ENCODE measurements at places on chromosomes 6 and 20.

GRCh38 chr20:52263757-52264156 lies 72.2 kb upstream of the ZFP64 start:
- DNase-seq = no peak

- DNase-seq = no peak
Observed at GRCh38 chr6:148713921-148714320, 32.9 kb upstream of the UST start.

- DNase-seq = peak; percentile 65
Observed at GRCh38 chr20:14879020-14879697, 541.7 kb upstream of the FLRT3 start.

- DNase-seq = no peak
Observed at GRCh38 chr6:91273729-91274128, 686.9 kb upstream of the MAP3K7 start.

- no peak for DNase-seq
Observed at GRCh38 chr6:23784301-23784919, 341.6 kb upstream of the NRSN1 start.

DNA sequence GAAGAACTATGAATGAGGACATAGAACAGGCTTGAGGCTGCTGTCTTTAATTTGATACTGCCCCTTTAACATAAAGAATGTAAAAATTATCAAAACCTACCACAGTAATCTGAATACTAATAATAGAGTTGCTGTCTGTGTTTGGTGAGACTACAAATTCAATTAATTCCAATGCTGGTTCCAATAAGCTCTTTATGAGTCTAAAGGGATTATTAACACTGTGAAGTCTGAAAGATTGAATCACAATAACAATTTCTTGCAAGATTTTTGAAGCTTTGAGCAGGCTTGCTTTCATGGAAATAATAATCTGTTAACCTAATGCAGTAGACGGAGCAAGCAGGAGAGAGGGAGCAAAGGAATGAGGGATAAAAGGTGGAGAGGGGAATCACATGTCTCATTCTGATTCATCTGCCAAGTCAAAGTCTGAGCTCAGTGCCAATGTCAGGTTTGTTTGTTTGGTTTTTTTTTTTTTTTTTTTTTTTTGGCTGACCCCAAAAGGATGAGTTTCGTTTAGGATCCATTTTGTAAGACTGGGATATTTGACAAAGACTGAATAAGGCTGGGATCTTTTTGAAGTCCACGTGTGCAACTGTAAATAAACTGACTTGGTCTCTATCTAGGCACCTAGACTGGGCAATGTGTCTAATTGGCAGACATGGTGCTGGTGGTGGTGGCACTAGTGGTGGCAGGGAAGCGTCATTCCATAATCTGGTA lies 211.6 kb downstream of the RNF144B start:
- DNase-seq = no peak

GRCh38 chr20:44448753-44449546 lies 26.7 kb upstream of the TTPAL start:
- peak; percentile 16 for DNase-seq

DNA sequence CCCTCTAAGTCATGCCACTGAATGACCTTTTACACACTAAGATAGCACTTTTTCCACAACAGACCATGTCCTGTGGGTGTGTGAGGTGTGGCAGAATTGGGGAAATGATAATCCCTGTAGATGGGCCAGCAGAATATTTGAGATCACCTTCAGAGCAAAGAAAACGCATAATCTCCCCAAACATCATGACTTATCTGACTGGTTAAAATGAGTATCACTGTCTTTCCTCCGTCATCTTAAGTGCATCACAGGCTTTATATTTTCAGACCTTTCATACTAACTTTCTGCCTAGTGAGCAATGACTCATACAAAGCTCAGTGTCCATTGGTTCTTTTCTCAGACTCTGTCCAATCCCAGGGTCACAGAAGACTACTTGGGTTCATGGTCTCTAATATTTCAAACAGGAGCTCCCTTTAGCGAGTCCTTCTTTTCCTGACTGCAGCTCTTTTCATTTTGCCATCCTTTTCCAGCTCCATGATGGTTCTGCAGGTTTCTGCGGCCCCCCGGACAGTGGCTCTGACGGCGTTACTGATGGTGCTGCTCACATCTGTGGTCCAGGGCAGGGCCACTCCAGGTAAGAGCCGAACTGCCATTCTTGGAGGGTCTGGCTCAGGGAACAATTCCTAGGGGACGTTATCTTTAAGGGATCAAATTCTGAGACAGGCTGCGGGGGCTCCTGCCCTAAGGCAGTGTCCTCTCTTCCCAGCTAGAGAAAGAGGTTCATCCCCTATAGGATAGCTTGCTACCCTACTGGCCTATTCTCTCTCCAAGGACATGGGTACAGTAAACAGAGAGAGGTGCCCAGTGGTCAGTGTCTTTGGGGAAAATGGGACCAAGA lies at the start of gene HLA-DPB1:
Gene HLA-DPB1, plus strand, starts transcription at position 423 of the 838 bp plus-strand sequence. Its CDS starts 52 bp downstream, at position 475.
- peak; percentile 74 for DNase-seq

DNA sequence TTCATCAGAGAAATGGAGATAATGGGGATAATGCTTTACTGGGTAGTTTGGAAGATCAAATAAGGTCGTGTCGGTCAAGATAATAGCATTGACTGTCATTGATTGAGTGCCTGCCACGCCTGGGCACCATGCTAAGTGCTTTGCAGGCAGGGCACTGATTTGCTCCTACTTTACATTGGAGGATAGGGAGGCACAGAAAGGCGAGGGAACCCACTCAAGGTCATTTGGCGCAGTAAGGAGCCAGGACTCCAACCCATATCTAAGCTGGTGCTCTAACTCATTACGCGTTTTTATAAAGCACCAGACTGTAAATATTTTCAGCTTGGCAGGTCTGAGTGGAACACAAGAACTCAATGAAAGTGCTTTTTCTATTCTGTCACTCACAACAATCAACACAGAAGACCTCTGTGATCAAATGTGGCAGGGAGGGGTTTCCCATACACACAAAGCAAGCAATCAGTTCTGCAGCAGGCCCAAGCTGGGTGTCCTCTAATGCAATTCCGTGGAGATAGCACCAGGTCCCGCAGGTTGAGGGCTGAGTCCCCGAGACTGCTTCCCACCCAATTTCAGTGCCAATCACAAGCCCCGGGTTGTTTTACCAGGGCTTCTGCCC lies 373.6 kb downstream of the CDH26 start:
- DNase-seq = no peak

DNA sequence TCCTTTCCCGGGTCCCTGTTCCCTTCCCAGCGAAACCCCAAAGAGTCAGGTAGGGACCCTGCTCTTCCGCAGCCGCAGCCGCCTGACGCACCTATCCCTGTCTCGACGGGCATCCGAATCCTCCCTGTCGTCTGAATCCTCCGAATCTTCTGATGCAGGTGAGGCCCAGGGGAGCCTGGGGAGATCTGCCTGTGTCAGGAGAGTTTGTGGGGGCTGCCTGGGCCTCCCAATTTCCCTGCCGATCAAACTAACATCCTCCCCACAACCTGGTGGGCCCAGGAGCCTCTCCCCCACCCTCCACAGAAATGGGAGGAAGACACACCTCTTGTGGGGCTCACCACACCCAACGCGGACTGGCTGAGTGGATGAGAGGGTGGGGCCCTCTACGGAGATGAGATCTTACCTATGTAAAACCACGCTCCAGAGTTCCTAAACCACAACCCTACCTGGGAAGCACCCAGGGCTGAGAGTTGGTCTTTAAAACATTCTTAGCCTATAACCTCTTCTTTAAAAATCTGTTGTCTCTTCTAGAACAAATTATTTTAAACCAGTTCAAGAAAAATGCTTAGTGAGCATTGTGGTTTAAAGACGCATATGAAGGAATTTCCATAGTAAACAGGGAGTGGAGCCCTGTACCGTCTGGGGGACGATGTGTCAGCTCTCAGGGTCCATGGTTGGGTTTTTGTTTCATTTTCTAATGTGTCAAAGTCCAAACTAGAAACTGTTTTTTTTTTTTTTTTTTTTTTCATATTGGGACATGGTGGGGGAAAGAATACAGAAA lies 1.7 kb downstream of the CDC25B start:
- peak; percentile 63 for DNase-seq

GRCh38 chr20:42212391-42212790 lies 594.2 kb upstream of the CHD6 start:
- no peak for DNase-seq

DNA sequence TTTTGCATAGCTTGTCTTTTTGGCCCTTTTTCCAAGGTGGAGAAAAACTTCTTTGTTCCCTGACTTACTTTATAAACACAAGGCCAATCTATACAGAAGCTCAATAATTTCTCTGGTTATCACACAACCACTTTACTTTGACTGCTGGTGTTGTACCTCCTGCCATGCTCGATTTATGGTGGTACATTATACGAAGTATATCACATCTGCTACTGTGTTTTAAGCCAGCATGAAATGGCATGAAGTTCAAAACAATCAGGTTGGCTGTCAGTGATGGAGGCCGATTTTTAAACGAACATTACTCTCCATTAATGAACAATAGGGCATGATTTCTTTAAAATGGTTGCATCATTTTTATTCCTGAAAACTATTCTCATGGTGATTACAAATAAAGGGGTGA lies 21.0 kb upstream of the ATXN1 start:
- DNase-seq = no peak

Data from iris pigment epithelial cell (primary cell).